ENCODE measurements at places on chromosomes 5 and 9.
A peak's percentile ranks its signal among the peaks of the same experiment; 100 is the strongest.

DNA sequence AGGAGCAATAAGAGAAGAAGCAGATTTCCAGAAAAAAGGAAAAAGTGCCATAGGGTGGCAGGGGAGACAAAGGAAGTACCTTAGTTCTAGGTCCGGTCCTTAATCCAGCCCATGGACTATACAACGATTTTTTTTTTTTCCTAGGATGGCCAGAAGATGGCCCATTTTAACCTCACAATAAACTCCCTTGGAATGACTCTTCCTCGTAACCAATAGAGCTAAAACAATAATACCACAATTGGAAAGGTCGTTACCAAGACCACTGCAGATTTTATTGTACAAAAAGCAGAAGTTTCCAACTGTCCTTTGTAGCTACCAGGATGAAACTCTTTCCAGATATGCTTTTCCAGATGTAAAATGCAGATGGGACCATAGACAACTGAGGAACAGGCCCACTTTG lies 34.4 kb upstream of the SSBP2 start:
- DNase-seq = no peak

- DNase-seq = no peak
Observed at GRCh38 chr5:10631316-10631996, 67.6 kb downstream of the ANKRD33B start.

- DNase-seq = no peak
Observed at GRCh38 chr9:126096340-126096739, 230.3 kb upstream of the MVB12B start.

- DNase-seq = peak; percentile 82
Observed at GRCh38 chr5:31470608-31471007, 61.3 kb downstream of the DROSHA start.

- DNase-seq = no peak
Observed at GRCh38 chr5:1814183-1815020, 13.2 kb downstream of the NDUFS6 start.

DNA sequence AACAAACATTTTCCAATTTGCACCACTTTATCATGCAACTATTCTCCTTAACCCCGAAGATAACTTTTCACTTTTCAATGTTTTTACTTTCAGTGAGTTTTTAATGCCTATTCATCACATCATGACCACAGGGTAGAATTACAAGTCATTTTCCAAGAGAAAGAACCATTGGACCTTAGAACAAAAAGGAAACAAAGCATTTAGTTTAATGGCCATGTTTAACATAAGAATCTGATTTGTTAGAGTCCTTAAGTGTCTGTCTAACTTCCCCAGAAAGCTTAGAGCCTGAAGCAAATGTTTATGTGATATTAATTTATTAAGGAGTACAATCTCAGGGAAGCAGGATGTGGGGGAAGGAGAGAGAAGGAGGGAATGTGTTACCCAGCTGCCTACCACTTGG lies 325.8 kb upstream of the RIOK2 start:
- no peak for DNase-seq

DNA sequence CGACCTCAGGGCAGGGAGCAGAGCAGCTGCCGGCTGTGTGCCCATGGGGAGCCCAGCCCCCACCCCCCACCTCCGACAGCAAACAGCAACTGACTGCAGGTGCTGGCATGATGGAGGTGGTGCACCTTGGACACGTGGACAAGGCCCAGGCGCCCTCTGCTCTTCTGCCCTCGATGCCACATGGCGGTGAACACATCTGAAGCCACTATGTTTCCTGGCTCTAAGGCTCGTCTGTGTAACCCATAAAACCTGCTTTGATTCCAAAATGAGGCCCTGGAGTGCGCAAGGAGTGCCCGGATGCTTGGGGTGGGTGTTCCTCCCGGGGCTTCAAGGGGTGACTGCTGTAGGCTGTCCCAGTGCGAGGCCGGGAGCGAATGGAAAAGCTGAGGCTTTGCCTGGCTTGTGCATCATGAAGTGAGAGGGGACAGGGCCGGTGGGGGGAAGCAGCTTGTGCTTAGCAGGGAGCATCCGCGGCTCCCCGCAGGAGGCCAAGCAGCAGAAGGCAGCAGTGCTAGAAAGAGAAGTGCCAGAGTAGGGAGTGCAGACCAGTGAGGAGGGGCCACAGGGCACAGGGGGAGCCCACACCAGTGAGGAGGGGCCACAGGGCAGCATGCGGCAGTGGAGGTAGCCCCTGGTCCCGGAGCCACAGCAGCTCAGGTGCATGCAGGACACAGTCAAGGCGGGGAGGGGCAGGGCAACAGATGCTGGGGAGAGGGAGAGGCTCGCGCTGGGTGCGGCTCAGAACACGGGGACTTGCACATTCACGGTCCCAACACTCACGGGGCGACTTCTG lies 30.0 kb downstream of the NKD2 start:
- no peak for DNase-seq

DNA sequence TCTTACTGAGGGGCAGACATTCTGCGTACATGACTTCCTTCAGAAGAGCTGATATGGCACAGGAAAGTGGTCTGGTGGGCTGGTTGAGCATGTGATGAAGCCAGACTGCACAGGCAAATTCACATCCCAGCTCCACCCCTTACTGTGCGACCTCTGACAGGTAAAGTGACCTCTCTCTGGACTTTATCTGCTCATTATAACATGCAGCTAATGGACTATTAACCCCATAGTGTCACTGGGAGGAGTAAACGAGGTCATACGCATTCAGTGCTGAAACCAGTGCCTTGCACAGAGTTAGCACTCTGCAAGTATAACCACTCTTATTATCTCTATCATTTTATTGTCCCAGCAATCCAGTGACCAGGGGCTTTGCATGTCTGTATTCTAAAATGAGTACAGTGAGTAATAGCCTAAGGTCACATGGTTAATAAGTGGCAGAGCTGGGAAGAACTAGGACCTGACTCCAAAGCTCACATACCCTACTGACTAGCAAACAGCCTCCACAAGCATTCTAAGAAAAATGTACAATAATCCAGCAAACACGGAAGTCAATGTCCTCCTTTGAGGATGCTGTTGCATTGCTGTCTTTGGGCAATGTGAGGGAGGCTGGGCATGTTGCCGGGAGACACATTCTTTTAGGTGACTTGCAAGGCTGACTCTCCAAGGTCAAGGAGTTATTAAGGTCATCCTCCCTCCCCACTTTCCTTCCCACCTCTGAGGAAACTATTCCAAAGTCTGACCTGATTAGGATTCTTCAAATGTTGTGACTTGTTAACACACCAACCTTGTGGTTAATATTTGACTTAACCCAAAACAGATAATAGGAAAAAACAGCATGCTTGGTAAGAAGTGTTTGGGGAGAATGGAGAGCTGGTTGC lies 19.0 kb downstream of the GLRX start:
- no peak for DNase-seq

Data from fibroblast of skin of scalp (primary cell).